ELR (cell line): ENCODE measurements at places on chromosomes 5 and 9.
A peak's percentile ranks its signal among the peaks of the same experiment; 100 is the strongest.

DNA sequence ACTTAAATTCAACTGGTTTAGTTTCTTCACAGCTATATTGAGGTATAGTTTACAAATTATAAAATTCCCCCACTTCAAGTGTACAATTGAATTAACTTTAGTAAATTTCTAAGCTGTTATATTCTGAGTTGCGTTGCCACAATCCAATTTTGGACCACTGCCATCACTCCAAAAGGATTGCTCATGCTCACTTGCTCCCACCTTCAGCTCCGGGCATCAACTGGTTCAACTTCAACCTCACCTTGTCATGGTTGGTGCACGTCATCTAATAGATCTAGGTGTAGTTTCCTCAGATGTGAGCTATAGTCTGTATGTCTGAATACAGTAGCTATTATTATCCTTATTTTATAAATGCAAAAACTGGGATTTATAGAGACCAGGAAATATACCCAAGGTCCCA lies 942.5 kb upstream of the WWC1 start:
- DNase-seq, result no peak

DNA sequence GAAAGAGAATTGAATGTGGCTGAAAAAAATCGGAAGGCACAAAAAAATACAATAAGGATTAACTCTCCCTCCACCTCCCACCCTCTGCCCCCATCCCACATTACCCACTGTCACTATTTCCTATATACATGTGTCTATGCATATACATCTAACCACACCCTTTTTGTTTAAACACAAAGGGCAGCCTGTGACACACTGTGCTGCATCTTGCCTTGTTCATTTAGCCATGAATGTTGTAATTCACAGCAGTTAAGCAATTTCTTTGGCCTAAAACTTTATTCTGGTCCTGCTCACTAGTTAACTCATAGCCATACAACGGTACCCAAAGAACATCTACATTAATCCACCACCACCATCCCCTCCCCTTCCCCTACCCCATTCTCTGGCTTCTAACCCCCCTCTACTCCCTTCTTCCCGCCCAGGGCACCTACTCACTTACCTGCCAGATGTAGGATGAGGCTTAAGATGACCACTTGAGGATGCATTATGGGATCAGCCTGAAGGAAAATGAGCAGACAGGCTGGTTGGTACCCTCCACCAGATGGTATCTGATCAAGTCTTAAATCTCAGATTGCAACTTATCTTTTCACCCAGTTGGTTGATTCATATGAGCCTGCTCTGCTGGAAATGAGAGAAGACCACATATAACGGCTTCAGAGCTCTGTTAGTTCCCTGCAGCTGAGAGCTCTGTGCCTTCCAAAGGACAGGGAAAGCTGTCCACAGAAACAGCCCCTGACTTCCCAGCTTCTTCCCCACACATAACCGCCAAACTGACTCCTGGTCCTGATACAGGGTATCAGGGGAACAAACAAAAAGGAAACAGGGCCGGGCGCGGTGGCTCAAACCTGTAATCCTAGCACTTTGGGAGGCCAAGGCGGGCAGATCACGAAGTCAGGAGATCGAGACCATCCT lies 1.2 kb downstream of the HAVCR1 start:
- DNase-seq, result no peak

GRCh38 chr5:1182633-1183423 lies 18.6 kb upstream of the SLC6A19 start:
- DNase-seq, result no peak

DNA sequence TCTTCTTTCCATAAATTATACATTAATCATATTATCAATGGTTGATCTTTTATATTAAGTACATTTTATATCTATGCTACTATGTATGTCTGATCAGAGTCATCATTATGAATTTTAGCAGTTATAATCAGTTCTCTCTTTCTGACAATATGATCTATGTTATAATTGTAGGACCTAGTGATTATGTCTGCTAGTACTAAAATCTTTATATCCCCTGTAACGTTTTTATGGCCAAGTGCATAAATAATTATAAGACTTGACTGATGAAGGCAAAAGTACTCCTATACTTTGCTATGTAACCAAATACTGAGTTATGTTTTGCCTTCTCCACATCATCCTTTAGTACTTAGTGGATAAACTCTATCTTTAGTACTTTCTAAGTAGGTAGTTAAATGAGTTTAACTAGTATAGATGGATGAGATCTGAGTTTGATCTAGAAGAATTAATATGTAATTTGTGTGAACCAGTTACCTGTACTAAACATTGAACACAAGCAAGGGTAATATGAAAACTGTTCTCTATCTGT lies 75.4 kb downstream of the SLF1 start:
- DNase-seq, result no peak

DNA sequence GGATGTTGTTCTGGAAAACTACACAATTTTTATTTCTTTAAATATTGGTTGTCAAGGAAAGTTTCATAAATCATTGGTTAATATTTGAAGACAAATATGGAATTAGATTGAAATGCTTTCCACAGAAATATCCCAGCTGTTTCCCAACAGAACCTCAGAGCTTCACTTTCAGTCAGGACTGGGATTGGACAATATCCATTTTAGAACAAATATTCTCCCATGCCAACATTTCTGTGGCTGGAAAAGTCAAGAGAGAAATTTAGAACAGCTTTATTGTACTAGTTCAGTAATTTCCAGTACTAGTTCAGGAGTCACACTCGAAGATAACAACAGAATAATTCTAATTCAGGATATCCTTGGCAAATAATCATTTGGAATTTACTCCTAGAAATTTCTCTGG lies 116.1 kb upstream of the TUT7 start:
- no peak for DNase-seq

- DNase-seq, result no peak
These were observed 11.9 kb downstream of the FAM219A start for GRCh38 chr9:34446468-34446891.

GRCh38 chr9:98707166-98708102 lies 1.3 kb downstream of the GABBR2 start:
- peak; percentile 83 for DNase-seq

DNA sequence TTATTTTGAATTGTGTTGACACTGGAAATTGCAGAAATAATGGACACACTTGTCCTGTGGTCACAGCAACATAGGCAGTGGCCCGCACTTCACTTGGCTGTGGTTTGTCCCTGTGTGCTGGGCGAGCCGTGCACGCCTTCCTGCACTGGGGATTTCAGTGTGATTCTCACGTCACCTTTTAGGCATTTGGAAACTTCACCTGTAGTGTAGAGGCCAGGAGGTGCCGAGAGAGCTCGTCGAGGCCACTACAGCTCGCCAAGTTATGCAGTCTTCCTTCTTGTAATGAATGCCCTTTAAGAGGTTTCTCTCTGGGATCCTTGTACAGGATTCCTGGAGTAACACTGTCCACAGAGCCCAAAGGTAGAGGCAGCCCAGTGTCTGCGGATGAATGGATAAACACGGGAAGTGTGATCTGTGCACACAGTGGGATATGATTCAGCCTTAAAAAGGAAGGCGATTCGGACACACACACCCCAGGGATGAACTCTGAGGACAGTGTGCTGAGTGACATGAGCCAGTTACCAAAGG lies 14.7 kb downstream of the TRAF2 start:
- DNase-seq, result no peak

DNA sequence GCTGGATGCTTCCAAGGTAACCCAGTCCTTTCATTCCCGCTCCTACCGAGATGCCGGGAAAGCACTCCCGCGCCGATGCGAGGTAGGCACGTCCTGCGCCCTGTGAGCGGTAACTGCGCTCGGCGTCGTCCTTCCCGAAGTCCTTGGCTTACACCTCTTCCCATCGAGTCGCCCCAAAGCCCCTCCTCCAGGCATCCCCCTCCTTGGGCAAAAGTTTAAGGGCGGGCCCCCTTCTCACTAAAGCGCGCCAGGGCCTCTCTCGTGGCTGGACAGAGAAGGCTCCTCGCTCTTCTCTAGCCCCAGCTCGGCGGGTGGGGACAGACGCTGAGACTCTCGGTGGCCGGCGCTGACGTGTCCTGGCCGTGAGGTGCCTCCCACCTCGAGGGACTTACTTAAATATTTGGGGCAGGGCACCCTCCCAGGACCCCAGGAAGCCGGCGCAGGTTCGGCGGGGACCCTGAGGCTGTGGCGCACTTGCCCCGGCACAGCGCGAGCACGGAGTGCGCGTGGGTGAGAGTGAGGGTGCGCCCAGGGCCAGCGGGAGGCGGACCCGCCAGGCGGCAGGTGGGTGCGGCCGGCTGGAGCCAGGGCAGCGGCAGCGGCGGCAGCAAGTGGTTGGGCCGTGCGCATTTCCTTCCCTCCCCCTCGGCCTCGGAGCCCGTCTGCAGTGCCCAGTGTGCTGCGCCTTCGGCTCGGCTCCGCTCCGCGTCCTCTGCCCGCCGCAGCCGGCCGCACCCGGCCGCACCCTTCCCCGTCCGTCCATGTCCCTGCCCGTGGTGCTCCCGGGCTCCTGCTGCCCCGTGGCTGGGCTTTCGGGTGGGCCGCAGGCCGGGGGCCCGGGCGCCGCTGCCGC lies at the start of gene ENTREP1:
ENTREP1 (plus strand) TSS at position 667 of the 853 bp plus-strand sequence; CDS start at position 762, 95 bp downstream.
- DNase-seq, result peak; percentile 48

GRCh38 chr9:125867751-125868415 lies 120.7 kb downstream of the PBX3 start:
- DNase-seq, result peak; percentile 50

GRCh38 chr9:87776481-87777379 lies 50.8 kb downstream of the CTSL start:
- no peak for DNase-seq

DNA sequence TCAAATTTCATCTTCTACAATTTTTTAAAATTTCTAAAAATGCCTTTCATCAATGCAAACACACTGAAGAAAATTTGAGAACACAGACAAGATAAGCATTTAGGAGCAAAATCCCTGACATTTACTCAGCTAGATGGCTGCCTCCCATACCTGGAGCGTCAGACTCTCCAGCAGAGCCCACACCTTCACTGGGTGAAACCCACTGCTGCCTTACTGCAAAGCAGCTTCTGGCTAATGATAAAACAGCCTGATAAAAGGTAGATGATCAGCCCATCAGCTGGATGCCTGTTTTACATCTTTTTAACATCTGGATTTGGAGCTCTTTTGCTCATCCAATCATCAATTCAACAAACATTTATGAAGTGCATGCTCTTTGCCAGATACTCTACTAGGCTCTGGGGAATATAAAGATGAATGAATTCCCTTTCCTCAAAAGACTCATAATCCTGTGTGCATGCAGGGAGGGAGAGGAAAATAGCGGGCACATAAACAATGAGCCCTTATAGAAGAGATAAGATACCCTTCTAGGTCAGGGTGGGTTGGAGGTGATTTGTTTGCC lies 271.2 kb downstream of the SAXO1 start:
- DNase-seq, result no peak

GRCh38 chr5:40755093-40755406 lies 711 bp downstream of the TTC33 start:
- peak; percentile 88 for DNase-seq

DNA sequence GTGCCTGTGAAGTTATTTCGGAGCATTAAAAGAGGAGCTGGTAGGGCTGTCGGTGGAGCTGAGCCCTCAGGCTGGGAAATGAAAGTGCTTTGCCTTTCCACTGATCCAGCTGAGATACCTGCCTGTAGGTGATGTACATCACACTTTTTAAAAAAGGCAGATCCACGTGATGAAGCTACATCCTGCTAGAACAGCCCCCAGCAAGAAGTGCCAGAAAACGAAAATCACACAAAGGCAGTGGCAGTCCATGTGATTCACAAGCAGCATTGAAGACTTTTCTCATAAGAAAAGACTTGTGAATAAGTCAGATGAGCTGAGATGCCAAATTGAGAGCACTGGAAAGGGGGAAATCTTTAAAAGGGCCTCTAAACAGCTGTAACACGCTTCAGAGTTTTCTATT lies 765.1 kb downstream of the PTPRD start:
- DNase-seq, result no peak

DNA sequence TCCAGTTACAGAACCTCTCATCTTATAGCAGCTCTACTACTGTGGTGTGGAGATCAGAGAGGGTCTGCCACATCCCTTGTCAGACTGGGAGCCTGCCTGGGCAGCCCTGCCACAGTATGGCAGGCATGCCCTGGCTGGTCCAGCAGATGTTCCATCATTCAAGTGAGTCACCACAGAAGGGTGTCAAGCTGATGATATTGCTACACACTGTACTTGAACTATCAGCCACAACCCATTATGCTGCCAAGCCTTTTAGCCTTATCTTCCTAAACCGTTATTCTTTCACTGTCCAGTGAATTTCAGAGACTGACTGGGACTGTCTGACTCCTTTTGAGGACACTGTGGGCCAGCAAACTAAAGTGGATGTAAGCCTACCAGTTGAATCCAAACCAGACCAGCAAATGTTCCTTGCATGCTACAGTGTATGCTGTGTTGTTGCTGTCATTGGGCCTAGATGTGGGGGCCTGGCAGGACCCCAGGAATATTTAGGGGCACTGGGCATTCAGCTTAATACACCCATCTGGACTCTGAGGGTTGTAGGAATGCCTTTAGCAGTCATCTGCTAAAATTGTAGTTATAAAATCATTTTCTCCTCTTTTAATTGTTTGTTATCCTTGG lies 202.6 kb downstream of the NR3C1 start:
- peak; percentile 57 for DNase-seq

DNA sequence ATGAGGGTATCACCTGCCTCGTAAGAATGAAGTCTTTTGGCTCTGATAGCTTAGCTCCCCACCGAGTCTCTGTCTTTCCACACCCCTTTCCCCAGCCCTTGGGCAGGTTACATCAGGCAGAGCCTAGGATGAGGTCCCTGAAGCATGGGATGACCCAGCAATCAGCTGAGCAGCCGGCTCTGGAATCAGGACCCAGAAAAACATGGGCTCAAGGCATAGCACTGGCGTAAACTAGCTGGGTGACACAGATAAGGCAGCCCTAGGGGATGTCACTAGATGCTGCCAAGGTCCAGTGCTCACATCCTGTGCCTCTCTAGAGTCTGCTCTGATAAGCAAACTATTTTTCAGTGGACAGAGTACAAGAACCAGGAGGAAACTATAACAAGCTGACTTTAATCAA lies 26.6 kb downstream of the IDNK start:
- no peak for DNase-seq

- peak; percentile 36 for DNase-seq
These were observed 29.5 kb upstream of the APC start for GRCh38 chr5:112708103-112708622.

DNA sequence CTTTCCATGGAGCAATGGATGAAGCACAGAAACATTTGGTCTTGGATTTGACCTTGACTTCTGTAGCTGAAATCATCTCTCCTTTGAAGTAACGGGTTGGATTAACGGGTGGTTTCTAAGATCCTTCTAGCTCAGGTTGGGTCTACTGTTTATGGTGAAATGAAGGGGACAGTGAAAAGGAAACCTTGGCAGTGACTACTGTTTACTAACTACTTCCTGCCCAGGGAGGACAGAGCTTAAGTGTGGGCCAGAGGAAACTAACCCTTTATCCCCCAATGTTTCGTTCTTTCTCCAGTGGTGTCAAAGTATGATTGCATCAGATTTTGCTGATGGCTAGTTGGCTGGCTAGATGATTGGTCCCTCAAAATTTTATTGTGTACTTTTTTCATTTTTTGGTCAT lies 22.2 kb downstream of the SKP2 start:
- DNase-seq, result no peak

GRCh38 chr9:19087106-19088000 lies 15.4 kb downstream of the HAUS6 start:
- peak; percentile 77 for DNase-seq

DNA sequence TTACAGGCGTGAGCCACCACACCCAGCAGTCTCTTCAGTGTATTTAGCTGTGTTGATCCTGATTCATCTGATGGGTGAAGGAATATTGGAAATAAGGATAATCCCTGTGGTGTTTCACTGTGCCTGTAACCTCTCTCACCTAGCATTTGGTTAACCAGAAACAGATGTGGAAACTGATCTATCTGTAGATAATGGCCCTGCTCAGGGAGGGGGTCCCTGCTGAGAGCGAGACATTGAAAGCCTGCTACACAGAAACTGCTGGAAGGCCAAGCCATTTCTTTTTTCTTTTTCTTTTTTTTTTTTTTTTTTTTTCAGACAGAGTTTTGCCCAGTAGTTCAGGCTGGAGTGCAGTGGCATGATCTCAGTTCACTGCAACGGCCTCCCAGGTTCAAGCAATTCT lies 28.4 kb downstream of the QRFP start:
- DNase-seq, result no peak
